C1 segment of cervical spinal cord (tissue), 14 donors: ENCODE measurements at places on chromosomes 11 and 22.

DNA sequence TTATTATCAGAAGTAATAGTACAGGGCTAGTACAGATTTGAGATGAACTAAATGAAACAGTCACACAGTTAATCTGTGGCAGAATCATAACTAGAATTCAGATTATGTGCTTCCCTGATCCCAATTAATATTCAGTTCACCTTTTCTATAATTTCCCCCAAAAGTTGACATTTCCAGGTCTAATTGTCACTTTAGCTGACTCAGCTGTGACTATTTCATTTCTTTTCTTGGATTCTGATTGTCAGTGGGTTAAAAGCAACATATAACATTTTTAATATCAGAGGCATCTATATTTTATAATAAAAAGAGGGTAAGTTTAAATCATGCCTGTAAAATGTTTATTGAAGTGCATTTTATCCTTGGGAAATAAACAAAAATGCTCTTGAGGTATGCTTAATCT is 28.8 kb upstream of the SOX6 start:
- DNase-seq = no peak

- no peak for DNase-seq
Observed at GRCh38 chr11:118521892-118522311, 5.4 kb upstream of the TTC36 start.

- DNase-seq = no peak
Observed at GRCh38 chr11:40273192-40273732, 1186.2 kb downstream of the LRRC4C start.

- peak; percentile 61 for DNase-seq
Observed at GRCh38 chr11:96339706-96340554, 3.1 kb downstream of the MAML2 start.

- DNase-seq = no peak
Observed at GRCh38 chr22:25645964-25646363, 81.5 kb downstream of the GRK3 start.

- DNase-seq = no peak
Observed at GRCh38 chr22:29163808-29164207, 41.9 kb upstream of the EMID1 start.
